ENCODE measurements at places on chromosomes 12 and 14.

DNA sequence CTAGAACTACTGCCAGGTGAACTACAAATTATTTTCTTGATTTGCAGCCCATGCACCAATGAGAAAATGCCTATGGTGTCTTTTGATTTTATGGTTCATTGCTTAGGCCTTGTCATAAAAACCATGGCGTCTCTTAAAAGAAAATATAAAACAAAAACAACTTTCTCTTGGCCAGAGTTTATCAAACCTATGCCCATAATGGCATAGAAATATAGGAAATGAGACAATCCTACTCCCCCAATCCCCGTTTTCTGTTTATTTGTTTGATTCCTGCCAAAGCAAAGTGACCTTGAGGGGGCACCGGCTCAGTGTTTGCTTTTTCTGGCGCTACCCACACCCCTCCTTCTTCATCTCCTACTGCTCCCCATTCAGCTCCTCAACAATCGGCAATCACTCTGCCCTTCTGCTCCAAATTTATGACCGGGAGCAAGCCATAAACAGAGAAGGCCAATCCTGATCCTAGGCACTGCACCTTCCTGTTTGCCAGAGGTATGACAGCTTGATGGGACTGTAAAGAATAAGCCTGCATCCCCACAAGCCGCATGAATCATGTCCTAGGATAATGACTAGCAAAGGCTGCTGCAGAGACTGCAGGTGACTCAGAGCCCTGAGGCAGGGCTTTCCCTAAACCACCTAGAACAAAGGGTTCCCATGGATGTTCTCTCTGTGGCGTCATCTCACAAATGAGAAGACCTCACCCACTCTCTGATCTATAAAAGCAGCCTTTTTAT lies 874.9 kb downstream of the NRXN3 start:
- DNase-seq = peak; percentile 87

DNA sequence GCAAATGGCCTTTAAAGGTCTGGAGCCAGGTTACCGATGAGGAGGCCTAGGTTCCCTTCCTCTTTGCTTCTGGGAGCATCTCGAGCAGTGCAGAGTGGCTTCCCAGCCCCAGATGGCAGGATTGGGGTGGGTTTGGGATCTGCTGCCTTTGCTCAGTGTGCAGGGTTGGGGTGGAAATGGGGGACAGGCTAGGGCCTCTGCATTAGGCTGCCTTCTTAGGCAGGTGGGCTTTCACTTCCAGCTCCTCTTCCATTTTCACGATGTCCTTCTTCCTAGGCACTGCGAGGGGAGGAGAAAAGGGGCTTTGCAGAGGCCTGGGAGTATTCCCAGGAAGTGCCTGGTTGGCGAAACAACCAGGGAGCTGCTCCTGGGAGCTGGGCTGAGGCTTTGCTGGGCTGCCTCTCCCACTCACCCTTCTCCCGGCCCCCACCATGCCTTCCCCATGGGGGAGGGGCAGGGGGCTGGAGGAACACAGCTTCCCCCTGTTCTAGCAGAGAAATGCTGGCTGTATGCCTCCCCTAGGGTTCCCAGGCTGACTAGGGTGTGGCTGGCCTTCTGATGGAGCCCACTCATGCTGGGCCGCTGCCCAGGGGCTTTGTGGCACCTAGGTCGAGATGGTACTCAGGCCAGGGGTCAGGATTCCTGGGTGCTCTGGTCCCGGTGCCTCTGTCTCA lies 2.4 kb downstream of the NR4A1 start:
- DNase-seq = no peak

DNA sequence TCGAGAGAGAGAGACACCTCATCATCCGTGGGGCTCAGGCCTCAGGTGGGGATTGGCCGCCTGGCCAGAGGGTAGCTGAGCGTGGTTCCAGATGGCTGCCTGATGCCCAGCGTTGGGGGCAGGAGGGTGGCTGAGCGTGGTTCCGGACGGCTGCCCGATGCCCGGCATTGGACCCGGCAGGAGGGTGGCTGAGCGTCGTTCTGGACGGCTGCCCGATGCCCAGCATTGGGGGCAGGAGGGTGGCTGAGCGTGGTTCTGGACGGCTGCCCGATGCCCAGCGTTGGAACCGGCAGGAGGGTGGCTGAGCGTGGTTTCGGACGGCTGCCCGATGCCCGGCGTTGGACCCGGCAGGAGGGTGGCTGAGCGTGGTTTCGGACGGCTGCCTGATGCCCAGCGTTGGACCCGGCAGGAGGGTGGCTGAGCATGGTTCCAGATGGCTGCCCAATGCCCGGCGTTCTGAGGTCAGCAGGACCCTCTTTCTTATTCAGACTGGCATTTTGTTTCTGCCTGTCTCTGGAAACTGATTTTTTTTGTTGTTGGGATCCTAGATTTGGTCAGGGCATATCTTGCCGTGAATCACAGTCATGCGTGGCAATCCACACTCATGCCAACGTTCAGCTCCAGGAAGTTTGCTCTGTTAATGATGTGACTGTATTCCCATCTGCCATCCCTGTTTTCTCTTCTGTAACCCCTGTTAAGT lies 40.7 kb downstream of the GALNT9 start:
- DNase-seq = no peak

- no peak for DNase-seq
Measured at GRCh38 chr12:14244876-14245669, 120.4 kb upstream of the ATF7IP start.

DNA sequence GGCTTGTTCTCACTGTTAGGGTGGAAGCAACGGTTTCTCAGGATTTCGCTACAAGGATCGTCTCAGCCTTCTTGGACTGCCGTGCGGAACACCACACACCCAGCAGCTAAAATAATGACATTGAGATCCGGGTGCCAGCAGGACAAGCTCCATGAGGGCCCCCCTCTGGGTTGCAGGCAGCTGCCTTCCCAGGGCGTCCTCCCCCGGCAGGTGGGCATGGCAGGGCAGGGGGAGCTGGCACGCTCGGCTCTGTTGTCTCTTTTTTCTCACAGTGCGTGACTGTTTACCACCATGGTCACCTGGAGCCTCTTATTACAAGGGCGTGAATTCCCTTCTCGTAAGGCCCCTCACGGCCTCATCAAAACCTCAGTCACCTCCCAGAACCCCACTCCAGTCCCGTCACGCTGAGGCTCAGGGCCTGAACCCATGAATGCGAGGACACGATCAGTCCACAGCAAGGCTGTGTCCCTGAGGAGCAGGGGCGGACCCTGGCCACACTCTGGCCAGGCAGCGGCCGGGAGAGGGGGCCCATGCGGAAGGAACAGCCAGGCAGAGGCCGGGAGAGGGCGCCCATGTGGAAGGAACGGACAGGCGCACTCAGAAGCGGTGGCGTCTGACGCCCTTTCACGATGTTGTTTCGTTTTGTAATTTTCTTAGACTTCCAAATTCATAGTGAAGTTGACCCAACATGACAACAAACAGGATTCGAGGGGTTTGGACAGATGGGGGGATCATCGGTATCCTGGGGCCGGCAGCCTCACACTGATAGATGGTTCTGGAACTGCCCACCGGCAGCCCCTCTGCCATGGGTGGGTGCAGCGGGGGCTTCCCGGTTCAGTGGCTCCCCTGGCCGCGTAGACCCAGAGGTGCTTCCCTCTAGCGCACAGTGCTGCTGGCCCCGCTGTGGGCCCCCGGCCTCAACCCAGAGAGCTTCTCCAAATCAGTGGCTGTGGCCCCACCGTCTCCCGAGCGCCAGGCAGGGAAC lies 10.0 kb downstream of the LRCOL1 start:
- DNase-seq = peak; percentile 47

- DNase-seq = no peak
Measured at GRCh38 chr14:21087294-21088091, 11.0 kb downstream of the ZNF219 start.

DNA sequence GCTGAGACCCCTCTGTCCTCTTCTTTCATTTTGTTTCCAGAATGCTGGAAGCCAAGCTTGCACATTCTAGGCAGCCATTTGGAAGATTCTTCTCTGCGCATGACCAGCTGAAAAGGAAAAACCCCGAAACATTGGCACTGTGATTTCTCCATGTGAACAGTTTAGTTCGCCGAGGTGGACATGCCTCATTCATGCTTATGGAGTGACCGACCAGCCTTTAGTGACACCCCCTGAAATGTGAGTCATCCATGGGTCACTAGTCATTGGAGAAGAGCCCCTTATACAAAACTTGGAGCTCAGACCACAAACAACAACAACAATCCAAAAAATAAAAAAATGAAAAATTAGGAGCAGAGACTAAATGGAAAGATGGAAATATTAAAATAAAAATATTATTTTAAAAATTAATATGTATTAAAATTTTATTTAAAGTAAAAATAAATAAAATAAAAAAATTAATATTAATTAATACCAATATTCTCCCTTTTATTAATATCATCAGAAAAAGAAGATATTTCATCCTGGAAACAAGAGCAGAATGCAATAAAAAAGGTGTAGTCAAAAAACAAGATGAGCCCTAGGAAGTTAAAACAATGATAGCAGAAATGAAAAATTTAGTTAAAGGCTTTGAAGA lies 9.5 kb upstream of the KRT7 start:
- DNase-seq = no peak

GRCh38 chr14:53990978-53991377 lies 34.4 kb upstream of the BMP4 start:
- no peak for DNase-seq

DNA sequence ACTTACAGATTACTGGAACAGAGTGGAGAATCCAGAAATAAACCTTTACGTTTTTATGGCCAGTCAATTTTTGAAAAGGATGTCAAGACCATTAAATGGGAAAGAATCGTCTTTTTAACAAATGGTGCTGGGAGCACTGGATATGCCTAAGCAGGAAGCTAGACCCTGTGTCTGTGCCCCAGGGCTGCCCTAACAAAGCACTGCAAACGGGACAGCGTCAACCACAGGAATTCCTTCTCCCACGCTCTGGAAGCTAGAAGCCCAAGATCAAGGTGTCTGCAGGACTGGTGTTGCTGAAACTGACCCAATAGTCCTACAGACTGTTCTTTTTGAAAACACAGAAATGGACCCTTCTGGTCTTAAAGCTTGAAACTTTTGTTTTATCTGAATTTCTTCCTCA lies 9.3 kb upstream of the TMEM121 start:
- DNase-seq = no peak

- DNase-seq = no peak
Measured at GRCh38 chr14:92316937-92317336, 6.0 kb upstream of the SLC24A4 start.

GRCh38 chr12:110329710-110330109 lies 48.7 kb downstream of the ATP2A2 start:
- DNase-seq = no peak

DNA sequence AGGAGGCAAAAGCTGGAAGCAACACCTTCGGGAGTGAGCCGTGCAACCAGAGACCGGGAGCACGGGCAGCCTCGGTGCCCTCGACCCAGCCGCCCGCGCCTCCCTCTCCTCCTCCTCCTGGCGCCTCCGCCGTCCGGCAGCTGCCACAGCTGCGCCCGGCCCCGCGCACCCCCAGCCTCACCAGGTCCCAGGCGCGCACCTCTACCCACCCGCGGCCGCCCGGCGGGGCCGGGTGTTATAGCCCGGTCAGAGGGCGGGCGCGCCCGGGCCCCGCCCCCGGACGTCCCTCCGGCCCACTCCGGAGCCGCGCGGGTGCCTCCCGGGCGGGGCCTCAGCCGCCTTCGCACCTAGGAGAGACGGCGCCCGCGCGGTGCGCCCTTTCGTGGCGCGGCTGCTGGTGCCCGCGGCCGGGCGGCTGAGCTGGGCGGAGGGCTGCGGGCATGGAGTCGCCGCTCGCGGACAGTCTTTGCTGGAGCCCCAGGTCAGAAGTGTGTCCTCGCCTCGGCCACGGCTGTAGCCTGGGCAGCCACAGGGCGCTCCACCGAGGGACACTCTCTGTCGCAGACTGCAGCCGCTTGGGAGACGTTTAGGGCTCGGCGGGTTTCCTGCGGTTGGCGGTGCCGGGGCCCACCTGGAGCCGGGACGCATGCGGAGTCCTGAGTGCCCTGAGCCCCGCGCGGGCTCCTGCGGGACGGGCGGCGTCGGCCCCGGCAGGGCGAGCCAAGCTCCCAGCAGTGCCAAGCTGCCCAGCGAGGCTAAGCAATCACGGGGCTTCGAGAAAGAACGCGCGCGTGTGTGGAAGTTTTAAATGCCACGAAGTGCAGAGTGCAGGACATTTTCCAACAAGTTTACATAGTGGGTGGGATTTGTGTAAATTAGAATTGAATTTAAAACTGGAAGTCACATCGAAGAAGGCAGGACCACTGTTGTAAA lies at the start of gene CPM:
Gene CPM (minus strand): TSS at position 211 of the 933 bp plus-strand sequence. CDS start 334 bp downstream, outside the sequence.
- peak; percentile 84 for DNase-seq

- DNase-seq = no peak
Measured at GRCh38 chr12:93174473-93174872, 203.3 kb upstream of the NUDT4 start.

GRCh38 chr12:129559776-129560175 lies 344.0 kb downstream of the TMEM132D start:
- no peak for DNase-seq

DNA sequence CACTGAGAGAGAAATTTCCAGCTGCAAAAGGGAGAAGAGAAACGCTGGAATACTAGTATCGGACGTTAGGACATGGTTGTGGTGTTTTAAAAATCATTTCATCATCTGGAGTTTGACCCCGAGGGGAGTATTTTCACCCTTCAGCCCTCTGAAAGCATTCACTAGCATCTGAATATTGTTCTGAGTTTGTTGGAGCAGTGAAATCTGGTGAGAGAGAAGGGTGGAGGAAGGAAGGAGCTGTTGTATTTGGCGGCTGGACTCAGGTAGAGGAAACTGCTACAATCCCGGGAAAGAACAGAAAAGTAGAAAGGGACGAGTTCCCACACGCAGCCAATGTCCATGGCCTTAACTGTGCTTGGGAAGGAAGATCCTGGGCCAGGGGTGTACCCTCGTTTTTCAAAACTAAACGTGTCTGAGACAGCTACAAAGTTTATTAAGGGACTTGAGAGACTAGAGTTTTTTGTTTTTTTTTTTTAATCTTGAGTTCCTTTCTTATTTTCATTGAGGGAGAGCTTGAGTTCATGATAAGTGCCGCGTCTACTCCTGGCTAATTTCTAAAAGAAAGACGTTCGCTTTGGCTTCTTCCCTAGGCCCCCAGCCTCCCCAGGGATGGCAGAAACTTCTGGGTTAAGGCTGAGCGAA lies 896 bp upstream of the CDKN1B start:
- DNase-seq = no peak

GRCh38 chr14:99327050-99327449 lies 55.1 kb upstream of the BCL11B start:
- no peak for DNase-seq

- DNase-seq = no peak
Measured at GRCh38 chr12:30142301-30142700, 358.6 kb upstream of the TMTC1 start.

DNA sequence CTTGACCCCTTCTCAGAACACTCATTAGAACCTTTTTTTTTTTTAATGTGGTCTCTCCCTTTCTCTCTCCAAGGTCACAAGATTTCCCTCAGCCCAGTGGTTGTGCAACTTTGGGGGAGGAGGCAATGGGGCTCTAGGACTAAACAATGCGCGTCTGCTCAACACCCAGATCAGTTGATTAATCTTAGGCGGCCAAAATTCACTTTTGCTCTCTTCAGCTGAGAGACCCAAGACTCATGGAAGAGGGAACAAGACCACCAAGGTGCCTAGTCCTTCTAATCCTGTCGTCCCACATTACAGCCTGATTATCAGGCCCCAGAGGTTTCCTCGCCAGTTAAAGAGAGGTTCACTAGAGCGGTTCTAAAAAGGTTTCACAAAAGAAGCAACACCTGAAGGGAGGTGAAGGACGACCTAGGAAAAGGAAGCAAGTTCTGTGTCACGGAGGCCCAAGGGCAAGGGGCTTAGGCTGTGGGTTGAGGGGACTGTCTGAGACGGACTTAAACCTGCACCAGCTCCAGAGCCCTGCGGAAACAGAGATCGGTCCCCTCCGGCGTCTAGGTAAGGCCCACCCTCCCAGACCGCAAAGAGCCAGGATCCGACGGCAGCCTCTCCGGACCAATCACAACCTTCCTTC lies 824 bp upstream of the TARBP2 start:
- DNase-seq = no peak

- no peak for DNase-seq
Measured at GRCh38 chr14:102988054-102988453, 65.6 kb downstream of the AMN start.
